Activated naive CD4-positive, alpha-beta T cell (primary cell): ENCODE measurements at places on chromosomes 2 and 18.
A peak's percentile ranks its signal among the peaks of the same experiment; 100 is the strongest.

DNA sequence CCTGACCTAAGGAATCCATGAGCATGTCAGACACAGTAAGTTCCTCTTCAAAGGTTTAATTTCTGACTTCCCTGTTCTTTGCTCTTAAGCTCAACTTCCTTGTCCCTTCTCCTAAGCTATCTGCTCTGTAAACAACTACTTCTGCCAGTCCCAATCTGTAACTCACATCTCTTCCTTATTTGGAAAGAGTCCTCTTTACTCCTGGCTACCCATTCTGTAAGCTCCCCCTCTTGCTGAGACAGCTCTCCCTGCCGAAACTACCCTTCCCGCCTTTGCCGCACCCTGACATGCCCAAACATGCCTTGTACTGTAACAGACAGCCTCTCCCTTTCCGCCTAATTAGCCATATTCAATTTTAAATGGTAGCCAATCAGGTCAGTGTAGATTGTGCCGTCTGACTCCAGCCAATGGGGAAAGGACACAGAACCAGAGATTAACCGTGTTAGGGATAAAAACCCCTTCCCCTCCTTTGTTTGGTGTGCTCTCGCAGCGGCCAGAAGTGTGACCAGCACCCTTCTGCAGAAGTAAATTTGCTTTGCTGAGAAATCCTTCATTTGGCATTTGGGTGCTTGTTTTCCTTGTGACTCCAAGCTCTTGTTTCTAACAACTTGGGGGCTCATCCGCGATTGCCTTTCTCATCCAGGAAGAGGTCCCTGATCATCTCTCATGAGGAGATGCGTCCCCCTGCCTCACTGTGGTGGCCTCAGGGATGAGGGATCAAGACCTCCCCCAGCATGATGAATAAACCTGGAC lies 49.0 kb downstream of the PIAS2 start:
- DNase-seq, result no peak

DNA sequence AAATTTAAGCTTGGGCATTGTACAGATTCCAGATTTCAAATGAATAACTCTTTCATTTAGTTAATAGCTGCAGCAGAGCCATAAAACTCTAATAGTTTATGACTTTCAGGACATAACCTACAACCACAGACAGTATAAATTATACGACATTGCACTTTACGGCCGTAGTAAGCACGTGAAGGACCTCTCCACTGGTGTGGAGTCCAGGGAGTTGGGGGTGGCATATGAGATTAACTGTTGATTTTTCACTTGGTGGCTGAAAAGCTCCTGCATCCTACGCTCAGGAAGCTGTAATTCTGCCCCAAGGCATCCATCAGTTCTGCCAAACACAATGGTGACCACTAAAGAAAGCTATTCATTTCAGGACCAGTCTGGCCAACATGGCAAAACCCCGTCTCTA lies 376.2 kb downstream of the SOX11 start:
- DNase-seq, result no peak

GRCh38 chr2:236744281-236744705 lies 174.7 kb downstream of the ACKR3 start:
- no peak for DNase-seq

GRCh38 chr2:109694190-109694589 lies 80.0 kb downstream of the SOWAHC start:
- DNase-seq, result no peak

DNA sequence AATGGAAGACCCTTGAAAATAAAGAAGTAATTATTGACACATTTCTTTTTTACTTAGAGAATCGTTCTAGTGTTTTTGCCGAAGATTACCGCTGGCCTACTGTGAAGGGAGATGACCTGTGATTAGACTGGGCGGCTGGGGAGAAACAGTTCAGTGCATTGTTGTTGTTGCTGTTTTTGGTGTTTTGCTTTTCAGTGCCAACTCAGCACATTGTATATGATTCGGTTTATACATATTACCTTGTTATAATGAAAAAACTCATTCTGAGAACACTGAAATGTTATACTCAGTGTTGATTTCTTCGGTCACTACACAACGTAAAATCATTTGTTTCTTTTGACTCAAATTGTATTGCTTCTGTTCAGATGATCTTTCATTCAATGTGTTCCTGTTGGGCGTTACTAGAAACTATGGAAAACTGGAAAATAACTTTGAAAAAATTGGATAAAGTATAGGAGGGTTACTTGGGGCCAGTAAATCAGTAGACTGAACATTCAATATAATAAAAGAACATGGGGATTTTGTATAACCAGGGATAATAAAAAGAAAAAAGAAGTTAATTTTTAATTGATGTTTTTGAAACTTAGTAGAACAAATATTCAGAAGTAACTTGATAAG lies 3.3 kb downstream of the PMAIP1 start:
- DNase-seq, result no peak

DNA sequence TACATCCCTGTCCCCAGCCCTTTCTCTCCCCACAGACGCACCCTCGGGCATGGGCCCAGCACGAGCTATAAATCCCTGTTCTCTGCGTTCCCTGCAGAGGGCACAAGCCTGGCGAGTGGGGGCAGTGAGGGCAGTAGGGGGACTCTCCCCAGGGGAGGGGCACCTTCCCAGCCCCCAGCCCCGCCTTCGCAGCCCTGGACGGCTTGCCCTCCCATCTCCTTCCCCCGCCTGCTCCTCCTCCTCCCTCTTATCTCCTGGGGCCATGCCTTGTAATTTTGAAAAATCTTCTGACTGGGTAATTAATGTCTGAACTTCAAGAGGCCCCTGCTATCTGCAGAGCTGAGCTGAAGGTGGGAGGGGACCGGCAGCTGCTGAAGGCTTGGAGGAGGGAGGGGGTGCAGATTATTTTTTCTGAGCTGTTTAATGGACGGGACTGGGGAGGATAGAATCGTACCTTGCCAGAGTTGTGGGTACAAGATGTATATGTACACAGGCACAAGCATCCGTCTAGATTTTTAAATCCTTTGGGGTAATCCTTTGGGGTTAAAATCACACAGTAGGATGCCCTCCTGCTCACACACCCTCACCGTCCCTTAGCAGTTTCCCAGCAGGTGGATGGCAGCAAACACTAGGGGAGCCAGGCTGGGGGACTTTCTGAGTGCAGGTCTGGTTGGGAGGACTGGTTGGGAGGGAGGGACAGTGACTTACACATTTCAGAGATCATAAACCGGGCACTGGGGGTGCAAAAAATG lies 121.9 kb downstream of the SMAD7 start:
- no peak for DNase-seq

DNA sequence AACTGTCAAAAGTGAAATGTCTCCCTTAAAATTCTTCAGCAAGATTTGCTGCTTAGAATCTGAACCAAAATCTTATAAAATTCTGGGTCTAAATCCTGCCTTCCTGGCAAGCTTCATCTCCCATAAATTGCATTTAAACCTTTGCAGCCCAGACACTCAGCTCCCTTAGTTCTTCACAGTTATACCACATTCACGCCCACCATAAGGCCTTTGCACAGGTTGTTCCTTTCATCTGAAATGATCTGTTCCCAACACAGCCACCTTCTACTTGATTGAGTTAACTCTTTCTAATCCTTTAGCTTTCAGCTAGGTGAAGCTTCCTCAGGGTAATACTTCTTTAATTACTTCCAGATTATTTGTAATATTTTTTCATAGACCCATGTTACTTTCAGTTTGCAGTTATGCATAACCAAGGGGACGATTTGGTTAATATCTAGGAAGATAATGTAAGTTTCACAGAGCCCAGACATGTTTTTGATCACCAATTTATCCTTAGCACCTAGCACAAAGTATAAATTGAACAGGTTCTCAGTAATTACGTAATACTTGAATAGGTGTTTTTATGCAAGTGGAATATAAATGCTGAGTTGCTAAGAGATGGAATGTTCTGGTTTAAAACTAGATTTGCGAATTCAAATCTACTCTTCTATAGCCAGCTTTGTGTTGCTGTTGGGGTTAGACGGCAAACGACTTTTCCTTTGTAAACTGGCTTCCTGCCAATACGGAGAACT lies 779.7 kb upstream of the PKDCC start:
- no peak for DNase-seq

- no peak for DNase-seq
These were observed 167.0 kb upstream of the RPRM start for GRCh38 chr2:153645599-153645998.

GRCh38 chr18:11488175-11488574 lies 121.2 kb upstream of the SLC35G4 start:
- DNase-seq, result no peak

GRCh38 chr2:84427235-84428138 lies 31.6 kb downstream of the SUCLG1 start:
- DNase-seq, result no peak

DNA sequence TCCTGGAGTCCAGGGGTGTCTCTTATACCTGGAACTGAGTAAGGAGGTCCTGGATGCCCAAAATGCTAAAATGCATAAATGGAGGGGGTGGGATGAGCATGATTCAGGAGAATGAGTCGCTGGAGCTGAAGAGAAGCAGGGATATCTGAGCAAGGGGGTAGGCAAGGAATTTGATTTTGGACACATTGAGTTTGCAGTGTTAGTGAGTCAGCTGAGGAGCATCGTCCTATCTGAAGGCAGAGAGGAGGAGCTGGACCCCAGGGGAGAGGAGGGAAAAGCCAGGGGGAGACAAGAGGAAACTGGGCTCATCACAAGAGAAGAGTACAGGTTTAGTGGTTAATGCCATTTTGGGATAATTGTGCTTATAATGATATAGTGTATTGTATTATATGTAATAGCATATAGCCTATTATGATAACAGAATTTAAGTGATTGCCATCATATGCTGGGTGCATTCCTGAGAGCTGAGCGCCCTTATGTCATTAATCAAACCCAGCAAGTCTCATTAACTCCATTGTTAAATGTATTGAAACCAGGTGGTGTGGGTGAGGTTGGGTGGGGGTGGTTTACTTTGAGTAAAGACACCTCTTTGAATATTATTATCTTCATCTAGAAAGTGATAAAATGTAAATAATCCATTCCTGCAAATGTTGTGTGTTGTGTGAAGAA lies 12.4 kb downstream of the EHD3 start:
- no peak for DNase-seq

DNA sequence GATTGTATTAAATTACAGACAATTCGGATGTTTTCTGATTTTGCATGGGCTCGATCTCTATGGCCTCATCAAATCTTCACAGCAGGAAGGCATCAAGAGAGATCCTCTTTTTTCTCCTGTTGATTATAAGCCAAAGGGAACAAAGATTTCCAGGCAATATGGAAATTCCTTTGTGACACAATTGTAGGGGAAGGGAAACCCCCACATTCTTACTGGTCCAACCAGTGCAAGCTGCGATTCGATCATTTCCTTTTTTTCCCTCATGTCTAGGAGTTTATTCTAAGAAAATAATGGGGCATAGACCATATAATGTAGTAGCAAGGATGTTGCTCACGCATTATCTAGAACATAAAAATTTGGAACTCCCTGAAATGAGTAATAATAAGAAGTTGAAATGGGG lies 87.7 kb downstream of the LYPD6 start:
- DNase-seq, result no peak

- DNase-seq, result peak; percentile 50
These were observed at the start of gene MAP4K4 for GRCh38 chr2:101697124-101698013. MAP4K4 (plus strand) TSS chr2:101697707; CDS start chr2:101698081, 374 bp downstream.

- DNase-seq, result no peak
These were observed 34.5 kb upstream of the TMEM87B start for GRCh38 chr2:112020561-112020960.

DNA sequence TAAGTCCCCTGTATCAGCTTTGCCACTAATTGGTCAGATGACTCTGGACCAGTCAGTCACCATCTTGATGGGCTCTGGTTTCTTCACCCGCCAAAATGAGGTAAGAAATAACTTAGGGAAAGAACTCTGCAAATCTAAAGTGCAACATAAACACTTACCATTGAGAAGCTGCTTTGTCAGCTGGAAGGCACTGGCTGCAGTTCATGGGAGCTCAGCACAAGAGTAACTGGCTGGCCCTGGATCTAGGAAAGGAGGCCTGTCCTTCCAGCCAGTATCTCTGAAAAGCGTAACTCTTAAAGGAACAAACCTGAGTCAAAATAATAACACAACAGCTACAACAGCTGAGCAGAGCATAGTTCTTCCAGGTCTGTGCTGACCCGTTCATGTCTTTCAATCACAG lies 123.9 kb downstream of the CACNB4 start:
- no peak for DNase-seq

GRCh38 chr2:123073371-123073770 lies 951.7 kb upstream of the CNTNAP5 start:
- no peak for DNase-seq

DNA sequence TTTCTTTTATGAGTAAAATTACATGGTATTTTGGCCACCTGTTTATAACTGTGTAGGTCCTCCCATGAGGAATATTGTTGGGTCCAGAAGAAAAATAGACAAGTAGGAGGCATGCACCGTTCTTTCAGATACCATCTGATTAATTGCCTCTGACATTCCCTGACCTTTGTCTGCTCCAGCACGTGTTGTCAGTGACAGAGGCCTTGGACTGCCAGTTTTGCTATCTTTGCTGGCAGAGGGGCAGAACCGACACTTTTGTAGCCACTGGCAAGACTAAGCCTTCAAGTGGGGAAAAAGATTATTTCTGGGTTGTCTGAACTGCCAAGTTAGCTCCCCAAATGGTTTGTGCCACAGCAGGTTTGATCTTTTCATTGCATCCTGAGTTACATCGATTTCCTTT lies 276.9 kb downstream of the CAMKMT start:
- no peak for DNase-seq

GRCh38 chr2:63078852-63079606 lies 28.4 kb downstream of the OTX1 start:
- DNase-seq, result no peak

DNA sequence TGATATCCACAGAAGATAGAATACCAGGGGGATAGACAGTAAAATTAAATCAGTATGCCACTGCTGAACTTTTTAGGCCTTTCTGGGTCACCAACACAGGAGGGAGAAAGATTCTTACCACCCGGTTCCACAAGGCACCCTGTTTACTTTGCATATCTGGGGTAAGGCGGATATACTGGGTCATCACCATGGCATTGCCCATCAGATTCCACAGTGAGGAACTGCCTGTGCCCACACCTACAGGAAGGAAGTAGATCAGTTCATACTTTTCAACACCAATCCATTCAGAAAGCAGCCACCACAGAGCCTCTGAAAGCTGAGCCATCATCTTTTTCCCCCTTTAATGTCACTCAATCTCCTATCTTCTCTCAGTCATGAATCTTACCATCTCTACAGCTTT lies 2.0 kb downstream of the LMAN2L start:
- DNase-seq, result no peak
